ENCODE measurements at places on chromosomes 12 and 14.
A peak's percentile ranks its signal among the peaks of the same experiment; 100 is the strongest.

DNA sequence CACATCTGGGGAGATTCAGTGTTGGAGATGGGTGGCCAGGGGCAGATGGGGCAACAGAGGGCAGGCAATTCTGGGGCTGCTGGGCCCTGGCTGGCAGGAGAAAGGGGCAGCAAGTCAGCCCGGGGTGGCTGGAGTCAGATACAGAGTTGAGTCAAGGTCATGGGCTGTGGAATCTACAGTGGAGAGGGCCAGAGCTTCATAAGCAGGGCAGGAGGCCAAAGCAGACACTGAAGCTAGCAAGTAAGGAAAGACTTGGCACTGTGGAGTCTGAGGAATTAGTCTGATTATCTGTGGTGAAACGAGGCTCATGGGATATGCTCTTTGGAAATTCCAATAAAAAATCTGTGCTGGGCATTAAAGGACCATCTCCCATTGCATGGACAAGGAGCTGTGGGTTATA is 95.5 kb downstream of the TMX1 start:
- DNase-seq, result no peak

DNA sequence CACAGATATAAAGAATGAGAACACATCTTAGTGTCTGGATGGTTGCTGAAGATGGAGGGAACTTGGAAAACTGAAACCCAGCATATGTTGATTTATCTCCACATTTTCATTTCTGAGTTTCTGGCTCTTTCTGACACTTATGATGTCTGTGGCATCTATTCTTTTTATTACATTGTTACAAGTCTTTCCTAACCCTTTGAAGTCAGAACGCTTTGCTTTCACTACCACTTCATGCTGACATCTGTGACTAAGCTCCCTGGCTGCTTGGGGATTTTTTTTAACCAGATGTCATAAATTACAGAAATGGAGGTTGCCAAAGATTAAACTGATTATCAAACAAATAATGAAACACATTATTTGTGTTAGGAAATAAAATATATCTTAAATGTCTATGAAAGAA is 188.7 kb downstream of the KITLG start:
- DNase-seq, result no peak

GRCh38 chr14:68262567-68262966 is 443.0 kb downstream of the RAD51B start:
- no peak for DNase-seq

- peak; percentile 89 for DNase-seq
These were observed 42.5 kb downstream of the SMIM41 start for GRCh38 chr12:52121824-52122539.

All from activated CD4-positive, alpha-beta T cell treated with anti-CD3 and anti-CD28 coated beads, Interleukin-2, amount 10 ng/mL, durations not matched to agents 24 days and 14 days (primary cell).